KBM-7 (cell line): ENCODE measurements at places on chromosomes 16 and 17.

GRCh38 chr16:85005285-85006069 lies 5.9 kb downstream of the ZDHHC7 start:
- DNase-seq, result no peak

DNA sequence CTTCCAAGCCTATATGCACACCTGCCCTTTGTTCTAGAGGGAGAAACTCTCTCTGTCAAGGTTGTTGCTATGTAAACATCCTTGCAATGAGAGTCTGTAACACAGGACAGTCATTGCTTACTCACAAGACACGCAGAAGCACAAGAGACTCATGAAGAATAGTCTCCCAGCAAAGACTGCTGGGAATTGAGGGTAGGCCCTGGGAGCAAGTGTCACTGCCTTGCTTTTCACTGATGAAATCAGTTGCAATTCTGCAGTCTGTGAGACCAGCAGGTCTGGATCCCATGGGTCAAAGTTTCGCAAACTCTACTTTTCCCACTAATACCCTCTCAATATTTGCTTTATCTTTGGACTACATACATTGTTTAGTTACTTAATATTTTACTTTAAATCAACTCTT lies 177.4 kb downstream of the FTO start:
- no peak for DNase-seq

GRCh38 chr17:20066253-20066652 lies 57.1 kb downstream of the SPECC1 start:
- no peak for DNase-seq

DNA sequence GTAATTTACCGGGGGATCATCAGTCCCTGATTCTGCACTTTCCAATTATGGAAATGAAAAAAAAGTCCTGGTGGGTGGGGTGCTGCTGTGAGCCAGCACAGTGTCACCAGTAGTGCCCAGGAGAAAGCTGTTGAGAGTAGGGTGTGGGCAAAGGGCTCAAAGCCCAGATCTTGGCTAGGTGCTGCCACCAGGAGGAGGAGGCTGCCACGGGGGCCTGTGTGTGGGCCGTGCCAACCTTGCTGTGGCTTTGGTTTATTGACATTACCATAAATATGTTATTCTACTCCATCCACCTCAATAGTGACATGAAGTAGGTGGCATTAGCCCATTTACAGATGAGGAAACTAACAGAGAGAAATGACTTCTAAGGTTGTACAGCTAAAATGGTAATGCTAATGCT lies 6.7 kb upstream of the PRPSAP2 start:
- DNase-seq, result no peak

GRCh38 chr16:24858219-24859041 lies 12.7 kb downstream of the SLC5A11 start:
- DNase-seq, result peak; percentile 75

DNA sequence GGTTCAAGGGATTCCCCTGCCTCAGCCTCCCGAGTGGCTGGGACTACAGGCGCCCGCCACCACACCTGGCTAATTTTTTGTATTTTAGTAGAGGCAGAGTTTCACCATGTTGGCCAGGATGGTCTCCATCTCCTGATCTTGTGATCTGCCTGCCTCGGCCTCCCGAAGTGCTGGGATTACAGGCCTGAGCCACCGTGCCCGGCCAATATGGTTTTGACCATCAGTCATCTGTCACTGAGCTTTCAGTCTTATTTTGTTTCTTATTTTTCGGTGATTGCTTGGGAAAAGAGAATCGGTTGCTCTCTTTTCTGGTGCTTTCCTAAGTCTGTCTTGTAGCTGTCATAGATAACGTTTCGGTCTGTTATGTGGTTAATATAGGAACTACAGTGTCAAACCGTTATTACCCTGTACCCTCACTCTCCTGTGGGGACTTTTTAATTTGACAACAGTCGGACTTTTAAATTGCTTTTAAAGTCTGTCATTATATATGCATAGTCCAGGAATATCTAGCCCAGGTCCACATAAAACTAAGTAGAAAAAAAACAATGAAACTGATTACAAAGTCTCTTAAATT lies 453.4 kb downstream of the KCNJ18 start:
- no peak for DNase-seq

DNA sequence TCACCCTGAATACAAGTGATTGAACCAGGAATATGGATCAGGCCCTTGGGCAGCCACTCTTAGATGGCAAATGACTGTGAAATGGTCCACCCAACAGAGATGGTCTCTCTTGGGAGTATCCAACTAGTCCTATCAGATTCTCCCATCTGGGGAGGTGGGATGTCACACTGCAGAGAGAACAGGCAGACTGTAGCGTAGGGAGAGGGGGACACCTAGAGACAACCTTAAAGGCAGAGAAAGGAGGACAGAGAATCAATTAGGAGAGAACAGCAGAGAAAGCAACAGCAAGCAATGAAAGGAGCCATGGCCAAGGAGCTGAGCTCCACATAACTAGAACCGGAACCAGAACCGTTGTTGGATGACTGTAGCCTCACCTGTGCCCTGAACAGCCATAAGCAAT lies 37.2 kb downstream of the IQCK start:
- DNase-seq, result no peak

DNA sequence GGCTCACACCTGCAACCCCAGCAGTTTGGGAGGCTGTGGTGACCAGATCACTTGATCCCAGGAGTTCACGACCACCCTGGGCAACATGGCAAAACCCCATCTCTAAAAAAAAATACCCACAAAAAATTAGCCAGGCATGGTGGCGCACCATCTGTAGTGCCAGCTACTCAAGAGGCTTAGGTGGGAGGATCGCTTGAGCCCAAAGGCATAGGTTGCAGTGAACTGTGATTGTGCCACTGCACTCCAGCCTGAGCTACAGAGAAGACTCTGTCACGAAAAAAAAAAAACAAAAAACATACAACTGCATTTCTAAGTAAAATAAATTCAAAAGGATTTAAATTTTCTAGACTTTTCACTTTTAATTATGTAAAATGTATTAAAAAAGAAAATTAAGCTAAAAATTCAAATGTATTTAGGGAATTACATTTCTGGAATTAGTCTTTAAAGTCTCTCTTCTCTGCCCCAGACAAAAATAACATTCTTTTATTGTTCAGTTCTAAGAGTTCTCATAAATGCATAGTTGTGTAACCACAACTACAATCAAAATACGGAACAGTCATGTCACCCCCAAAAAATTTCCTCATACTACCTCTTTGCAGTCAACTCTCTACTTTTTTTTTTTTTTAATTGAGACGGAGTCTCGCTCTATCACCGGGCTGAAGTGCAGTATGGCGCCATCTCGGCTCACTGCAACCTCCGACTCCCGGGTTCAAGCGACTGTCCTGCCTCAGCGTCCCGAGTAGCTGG lies 14.1 kb downstream of the FAM222B start:
- no peak for DNase-seq

DNA sequence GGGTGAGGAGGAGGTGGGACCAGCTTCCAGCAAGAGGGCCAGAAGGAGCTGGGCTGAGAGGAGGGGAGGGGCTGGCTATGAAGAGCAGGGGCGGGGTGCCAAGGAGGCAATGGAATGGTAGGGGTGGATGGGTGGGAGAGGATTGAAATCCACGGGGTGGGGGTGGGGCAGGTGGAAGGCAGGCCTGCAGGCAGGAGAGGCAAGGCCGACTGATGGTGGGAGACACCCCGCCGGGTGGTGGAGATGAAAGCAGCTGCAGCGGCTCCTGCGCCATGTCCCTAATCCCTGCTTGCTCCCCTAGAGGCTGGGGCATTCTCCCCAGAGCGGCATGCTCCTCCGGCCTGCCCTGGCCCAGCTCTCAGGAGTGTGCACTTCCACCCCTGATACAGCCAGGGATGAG lies 27.8 kb upstream of the TAC4 start:
- no peak for DNase-seq

DNA sequence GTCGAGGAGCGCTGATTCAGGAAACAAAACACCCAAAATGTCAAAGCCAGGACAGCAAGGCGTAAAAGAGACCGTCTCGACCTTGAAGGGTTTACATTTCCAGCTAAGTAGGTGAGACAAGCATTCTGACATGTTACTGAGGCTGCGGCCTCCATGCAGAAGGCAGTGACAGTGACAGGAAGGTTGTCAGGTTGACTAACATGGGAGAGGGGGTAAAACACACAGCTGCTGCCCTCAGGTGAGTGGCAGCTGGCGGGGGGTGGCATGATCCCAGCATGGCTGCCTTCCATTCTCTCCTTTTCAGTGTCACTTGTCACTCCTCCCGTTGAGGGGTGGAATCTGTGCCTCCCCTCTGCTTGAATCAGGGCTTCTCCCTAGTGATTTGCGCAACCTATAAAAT lies 31.9 kb upstream of the CRHR1 start:
- DNase-seq, result no peak

DNA sequence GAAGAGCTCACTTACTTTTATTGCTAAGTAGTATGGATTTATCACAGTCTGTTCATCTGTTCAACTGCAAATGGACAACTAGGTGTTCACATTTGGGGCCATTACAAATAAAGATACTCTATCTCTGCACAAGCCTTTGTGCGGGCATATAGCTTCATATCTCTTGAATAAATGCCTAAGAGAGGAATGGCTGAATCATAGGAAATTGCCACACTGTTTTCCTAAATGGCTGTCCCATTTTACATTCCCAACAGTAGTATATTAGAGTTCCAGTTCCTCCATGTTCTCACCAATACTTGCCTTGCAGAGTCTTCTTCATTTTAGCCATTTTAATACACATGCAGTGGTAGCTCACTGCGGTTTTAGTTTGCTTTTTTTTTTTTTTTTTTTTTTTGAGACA lies 20.5 kb downstream of the NSMCE1 start:
- no peak for DNase-seq

DNA sequence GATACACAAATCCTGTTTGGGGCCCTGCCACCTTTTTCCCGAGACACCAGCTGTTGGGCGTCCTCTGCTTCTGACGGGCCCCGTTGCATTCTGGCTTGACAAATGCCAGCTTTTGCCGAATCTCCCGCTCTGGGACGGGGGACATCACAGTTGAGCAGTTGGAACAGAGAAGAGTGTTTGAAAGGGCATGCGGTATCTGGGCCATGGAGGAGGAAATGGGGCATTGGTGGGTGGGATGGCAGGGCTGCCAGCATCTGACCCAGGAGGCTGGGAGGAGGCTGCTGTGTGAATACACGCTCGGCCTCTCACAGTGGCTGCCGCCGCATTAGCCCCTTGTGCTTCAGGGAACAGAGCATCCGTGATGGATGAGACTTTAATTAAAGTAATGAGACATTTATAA lies 184.3 kb upstream of the TNRC6C start:
- DNase-seq, result no peak

DNA sequence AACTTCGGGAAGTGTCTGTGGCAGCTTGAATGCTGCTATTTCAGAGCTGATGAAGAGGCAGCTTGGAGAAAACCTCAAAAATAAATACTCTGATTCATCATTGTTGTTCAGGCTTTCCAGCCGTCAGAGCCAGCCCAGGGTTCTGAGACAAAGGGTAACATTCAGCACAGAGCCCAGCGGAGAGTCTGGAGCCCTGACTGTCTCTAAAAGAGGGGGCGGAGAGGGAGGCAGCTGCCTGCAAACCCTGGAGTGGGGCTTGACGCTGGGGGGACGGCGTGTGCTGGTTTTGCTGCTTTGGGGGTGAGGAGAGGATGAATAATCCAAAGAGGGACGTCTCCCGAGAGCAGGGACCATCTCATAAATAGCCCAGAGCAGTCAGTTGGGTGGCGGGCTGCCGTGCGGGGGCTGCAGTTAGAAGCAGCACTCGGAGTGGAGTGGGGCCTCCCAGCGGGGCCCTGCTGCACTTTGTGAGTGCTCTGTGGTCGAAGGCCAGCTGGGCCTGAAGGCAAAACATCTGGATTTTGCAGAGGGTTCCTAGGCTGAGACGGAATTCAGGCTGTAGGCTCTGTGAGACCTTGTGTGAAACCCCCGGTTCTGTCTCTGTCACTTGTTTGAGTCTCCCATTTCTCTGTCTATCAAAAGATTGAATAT lies 237.8 kb downstream of the PRKCA start:
- no peak for DNase-seq

GRCh38 chr16:28181515-28181914 lies 30.2 kb downstream of the XPO6 start:
- DNase-seq, result no peak

- DNase-seq, result peak; percentile 80
Measured at GRCh38 chr16:57720142-57720575, 15.4 kb upstream of the KATNB1 start.

DNA sequence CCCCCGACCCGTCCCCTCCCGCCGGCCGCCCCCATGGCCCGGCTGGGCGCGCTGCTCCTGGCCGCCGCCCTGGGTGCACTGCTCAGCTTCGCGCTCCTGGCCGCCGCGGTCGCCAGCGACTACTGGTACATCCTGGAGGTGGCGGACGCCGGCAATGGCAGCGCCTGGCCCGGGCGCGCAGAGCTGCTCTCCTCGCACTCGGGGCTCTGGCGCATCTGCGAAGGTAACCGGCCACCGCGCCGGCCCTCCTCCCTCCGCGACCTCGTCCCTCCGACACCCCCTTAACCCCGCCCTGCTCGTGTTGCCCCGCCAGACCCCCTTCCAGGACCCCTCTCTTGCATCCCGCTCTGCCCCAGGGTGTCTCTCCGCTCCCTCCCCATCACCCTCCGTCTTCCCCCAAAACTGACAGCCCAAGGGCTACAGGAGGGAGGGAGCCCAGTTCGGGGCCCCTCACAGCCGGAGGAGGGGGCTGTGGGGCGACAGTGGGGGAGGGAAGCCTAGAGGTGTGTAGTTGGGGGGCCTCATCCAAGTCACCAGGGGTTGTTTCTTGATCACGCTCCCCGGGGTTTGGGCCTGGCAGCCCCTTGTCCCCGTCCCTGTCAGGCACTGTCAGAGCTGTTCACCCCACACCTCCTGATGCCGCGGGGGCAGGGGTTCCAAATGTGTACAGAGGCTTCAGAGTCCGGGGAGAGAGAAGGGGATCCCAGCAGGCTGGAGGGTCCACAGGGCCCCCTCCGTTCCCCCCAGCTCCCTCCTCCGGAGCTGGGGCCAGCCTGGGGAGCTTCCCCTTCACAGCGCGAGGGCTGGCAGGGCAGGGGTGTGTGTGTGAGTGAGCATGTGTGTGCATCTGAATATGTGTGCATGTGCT lies 794 bp downstream of the TMEM235 start:
- no peak for DNase-seq

- DNase-seq, result no peak
Measured at GRCh38 chr16:65455761-65456160, 333.9 kb upstream of the CDH11 start.

- DNase-seq, result no peak
Measured at GRCh38 chr17:37694734-37695133, 50.1 kb downstream of the HNF1B start.

GRCh38 chr17:41476866-41477815 lies 3.8 kb downstream of the KRT35 start:
- no peak for DNase-seq

- no peak for DNase-seq
Measured at GRCh38 chr17:64471440-64471839, 22.5 kb downstream of the MILR1 start.
